Osteocyte (in vitro differentiated cells): ENCODE measurements at places on chromosomes 13 and 19. TPM values are rescaled to one million over a fixed set of nuclear protein-coding genes. Genes with fewer than 3 reads are reported as not detected.

- H3K4me1 ChIP-seq: no peaks in the 10 kb centered on the region
- no peaks in the 10 kb centered on the region for H3K36me3 ChIP-seq
- H3K27me3 ChIP-seq: peaks cover 5% of the 10 kb centered on the region
Observed at GRCh38 chr13:113091891-113092775, 13.5 kb upstream of the F7 start.

DNA sequence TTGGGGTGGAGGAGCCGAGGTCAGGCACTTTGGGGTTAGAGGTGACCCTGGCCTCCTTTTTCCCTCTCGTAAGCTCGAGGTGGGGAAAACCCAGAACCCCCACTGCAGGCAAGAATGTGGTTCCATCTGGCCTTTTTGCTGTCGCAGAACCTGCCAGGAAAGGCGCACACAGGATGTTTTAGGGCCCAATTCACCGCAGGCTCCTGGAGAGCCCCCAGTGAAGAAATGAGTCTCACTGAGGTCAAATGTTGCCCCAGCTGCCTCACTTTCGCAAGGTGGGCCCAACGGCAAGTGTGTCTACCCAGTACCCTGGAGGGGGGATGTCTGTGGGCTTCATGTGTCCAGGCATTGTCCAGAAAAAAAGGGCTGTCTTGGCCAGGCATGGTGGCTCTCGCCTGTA lies 61.8 kb downstream of the PEX11G start:
- peaks cover 2% of the 10 kb centered on the region for H3K36me3 ChIP-seq
- no peak for DNase-seq
- no peaks in the 10 kb centered on the region for H3K27me3 ChIP-seq
- H3K4me1 ChIP-seq: peaks cover 5% of the 10 kb centered on the region
- no peak overlapping the region for H3K4me3 ChIP-seq

GRCh38 chr19:405121-405965 lies 3.6 kb downstream of the C2CD4C start:
- H3K27ac ChIP-seq: no peak overlapping the region
- H3K4me1 ChIP-seq: peaks cover 6% of the 10 kb centered on the region
- peaks cover 8% of the 10 kb centered on the region for H3K27me3 ChIP-seq
- DNase-seq: no peak
- H3K36me3 ChIP-seq: no peaks in the 10 kb centered on the region

KCNJ14 gene
- 0.86 and 1.6 TPM in 2 replicates for total RNA-seq

RAB20 gene
- total RNA-seq: 10.0 and 11.7 TPM in 2 replicates
